ENCODE measurements at places on chromosomes 3 and 15.

DNA sequence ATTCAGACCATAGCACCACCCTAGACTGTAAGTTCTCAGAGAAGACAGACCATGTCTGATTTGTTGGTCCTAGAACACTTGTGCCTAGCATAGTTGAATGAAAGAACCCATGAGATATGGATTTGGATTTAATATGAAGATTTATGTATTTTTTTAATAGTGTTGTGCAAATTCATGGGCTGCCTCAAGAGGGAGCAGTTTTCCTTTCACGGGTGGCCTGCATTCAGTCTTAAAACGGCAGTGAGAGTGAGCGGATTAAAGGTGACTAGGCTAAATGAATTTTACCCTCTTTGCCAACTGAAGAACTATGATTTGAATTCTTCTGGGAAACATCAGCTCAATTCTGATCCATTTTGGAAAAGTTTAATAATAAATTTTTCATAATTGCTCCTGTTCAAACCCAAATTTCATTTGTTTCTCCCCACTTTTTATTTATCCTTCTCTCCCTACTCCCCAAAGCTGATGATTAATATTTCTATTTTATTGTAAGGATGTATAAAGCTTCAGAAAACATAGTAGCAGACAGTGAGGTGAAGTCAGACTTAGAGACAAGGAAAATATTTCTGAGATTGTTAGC lies 67.3 kb downstream of the MORC1 start:
- no peak for DNase-seq

- DNase-seq = no peak
Observed at GRCh38 chr15:74209997-74210671, 7.5 kb upstream of the STRA6 start.

GRCh38 chr15:57541271-57541670 lies 50.4 kb upstream of the MYZAP start:
- no peak for DNase-seq

DNA sequence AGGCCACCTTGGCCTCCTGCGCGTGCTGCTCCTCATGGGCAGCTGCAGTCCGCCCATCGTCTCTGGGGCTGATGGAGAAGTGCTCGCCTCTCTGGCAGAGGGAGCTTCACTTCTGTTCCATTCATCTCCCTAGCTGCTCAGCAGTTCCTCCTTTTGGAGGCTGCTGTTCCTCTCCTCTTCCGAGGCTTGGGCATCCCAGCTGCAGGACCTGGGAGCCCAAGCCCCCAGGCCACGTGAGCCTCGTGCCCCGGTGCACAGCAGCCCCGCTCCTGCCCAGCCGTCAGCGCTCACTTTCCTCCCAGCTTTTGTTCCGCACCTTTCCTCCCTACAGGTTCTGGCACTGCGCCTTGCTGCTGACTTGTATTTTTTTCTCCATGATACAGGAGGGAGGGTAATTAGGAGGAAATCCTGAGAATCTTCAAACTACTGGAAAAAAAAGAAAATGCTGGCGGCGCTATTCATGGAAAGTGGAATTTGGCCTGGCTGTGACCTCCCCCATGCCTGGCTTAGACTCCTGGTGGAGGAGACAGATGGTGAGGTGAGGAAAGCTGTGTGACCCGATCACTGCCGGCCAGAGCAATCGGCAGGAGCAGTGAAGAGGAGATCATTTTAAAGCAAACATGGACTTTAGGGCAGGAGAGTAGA lies 210.1 kb downstream of the CHST2 start:
- DNase-seq = no peak

GRCh38 chr3:60890226-60890625 lies 361.0 kb downstream of the FHIT start:
- DNase-seq = no peak

DNA sequence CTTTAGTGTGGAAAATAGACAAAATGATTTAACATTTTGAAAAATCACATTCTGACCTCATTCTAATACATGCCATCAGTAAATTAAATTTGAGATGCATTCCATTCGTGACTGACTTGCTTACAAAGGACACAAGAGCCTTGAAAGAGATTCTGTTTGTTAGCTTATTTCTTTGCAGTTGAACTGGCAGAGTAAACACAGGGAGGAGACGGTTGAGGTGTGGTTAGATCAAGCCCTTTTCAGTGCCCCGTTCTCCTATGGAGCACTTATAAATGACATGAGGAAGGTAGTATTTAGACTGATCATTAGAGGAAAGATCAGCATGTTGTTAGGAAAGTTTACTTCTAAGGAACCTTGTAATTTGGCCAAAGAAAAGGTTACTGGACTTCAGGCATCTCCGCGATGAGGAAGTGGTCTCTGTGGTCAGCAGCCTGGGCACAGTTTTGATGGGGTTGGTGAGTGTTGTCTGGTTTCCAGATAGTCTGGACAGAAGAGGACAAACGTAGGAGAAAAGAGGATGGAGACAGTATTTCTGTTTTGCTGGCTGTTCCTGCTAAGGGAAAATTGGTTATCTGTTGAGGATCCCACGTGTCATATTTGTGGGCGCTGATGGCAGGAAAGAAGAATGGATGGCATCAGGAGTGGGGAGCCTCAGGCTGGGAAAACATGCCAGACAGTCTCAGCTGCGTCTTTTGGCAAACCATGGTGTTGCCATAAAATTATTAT lies 328.9 kb upstream of the TBL1XR1 start:
- no peak for DNase-seq

- no peak for DNase-seq
Observed at GRCh38 chr3:47010111-47010712, 30.7 kb downstream of the NBEAL2 start.

- no peak for DNase-seq
Observed at GRCh38 chr15:71885390-71885789, 75.0 kb downstream of the NR2E3 start.

- DNase-seq = no peak
Observed at GRCh38 chr15:101050623-101051290, 131.6 kb downstream of the LRRK1 start.

DNA sequence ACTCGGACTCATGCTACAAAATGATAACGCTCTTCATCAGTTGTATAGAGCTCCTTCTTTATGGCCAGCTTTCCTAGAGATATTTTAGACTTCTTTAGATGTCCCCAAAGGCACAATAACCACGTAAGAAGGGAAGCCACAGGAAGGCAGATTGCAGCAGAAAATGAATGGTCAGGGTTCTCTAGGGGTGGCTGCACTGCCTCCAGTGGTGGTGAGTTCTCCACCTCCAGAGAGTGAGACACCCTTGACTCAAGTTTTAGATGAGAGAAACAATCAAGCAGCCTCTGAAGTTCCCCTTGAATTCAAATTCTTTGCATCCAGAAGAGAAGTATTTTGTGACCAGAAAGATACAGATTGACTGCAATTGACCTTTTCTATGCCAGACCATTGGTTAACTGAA lies 191.5 kb downstream of the TP63 start:
- no peak for DNase-seq

DNA sequence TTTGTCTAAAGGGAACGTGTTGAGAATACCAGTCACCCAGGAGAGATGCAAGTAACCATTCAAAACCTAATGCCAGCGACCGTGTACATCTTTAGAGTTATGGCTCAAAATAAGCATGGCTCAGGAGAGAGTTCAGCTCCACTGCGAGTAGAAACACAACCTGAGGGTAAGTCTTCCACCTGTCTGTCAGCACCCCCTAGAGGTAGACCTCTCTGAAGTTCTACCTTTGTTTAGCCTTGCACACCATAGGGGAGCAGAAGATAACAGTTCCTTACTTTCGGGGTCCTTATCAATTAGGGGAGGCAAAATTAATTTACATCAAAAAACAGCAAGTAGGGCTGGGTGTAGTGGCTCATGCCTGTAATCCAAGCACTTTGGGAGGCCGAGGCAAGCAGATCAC lies 124.4 kb downstream of the HCN4 start:
- no peak for DNase-seq

GRCh38 chr3:55571913-55572312 lies 84.8 kb upstream of the WNT5A start:
- DNase-seq = no peak

DNA sequence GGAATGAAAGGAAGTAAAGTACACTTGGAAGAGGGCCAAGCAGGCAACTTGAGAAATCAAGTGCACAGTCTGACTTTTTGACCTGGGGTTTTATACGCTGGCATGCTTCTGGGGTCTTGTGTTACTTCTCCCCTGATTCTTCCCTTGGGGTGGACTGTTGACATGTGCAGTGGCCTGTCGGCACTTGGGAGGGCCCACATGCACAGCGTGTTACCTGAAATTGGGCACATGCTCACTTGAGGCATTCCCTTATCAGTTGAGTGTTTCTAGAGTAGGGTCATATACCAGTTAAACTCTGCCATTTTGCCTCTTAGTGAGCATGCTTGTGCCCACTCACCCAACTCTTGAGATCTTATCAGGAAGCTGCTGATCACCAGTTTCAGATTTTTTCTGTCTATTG lies 329.1 kb upstream of the SOX2 start:
- no peak for DNase-seq

DNA sequence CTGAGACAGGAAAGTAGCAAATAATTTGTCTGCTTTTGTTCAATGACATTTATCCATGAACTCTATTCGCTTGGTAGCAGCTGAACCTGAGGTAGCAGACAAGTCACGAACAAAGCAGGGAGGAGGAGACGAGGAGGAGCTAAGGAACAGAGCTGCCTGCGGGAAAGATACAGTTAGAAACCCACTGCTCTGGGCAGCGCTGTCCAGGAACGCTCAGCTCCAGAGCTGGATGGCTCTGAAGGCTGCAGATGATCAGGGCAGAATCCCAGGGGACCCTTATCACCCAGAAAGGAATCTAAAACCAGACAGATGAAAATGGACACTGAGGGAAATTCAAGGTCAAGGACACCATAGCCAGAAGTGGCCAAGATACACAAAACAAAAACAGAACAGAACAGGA lies 257.8 kb downstream of the CD47 start:
- no peak for DNase-seq
